ENCODE measurements at places on chromosomes 16 and 17. TPM values are rescaled to one million over a fixed set of nuclear protein-coding genes. Genes with fewer than 3 reads are reported as not detected.

The MT1F gene
- total RNA-seq: 19.6 TPM

The TNFSF12 gene
- total RNA-seq: 82.5 TPM

The CDH16 gene
- not detected for total RNA-seq

The MYL4 gene
- not detected for total RNA-seq

The STH gene
- total RNA-seq: not detected

The TNP2 gene
- not detected for total RNA-seq

The CCDC154 gene
- total RNA-seq: 2.7 TPM

The CAVIN1 gene
- 1.6 TPM for total RNA-seq

The PRAC2 gene
- total RNA-seq: not detected

The EXOSC6 gene
- total RNA-seq: 26.3 TPM
